Caco-2 (cell line): ENCODE measurements at places on chromosomes 12 and 14. TPM values are rescaled to one million over a fixed set of nuclear protein-coding genes. Genes with fewer than 3 reads are reported as not detected.

The CNOT2 gene
- total RNA-seq = 83.5 and 85.8 TPM in 2 replicates

The CCDC196 gene
- not detected in 2 replicates for total RNA-seq

- H3K4me1 ChIP-seq = no peaks in the 10 kb centered on the region
- no peak for DNase-seq
- no peaks in the 10 kb centered on the region for H3K36me3 ChIP-seq
- no peaks in the 10 kb centered on the region for H3K27me3 ChIP-seq
These were observed 22.3 kb downstream of the KCNK10 start for GRCh38 chr14:88300817-88301216.

The GPR84 gene
- total RNA-seq = not detected in 2 replicates

The DEPDC4 gene
- 3.9 and 4.9 TPM in 2 replicates for total RNA-seq

GRCh38 chr14:21796916-21797315 is 123.3 kb upstream of the OR4E1 start:
- no peaks in the 10 kb centered on the region for H3K4me1 ChIP-seq
- no peaks in the 10 kb centered on the region for H3K36me3 ChIP-seq
- no peak overlapping the region for H3K27ac ChIP-seq
- no peaks in the 10 kb centered on the region for H3K27me3 ChIP-seq

The GSG1 gene
- total RNA-seq = not detected in 2 replicates

DNA sequence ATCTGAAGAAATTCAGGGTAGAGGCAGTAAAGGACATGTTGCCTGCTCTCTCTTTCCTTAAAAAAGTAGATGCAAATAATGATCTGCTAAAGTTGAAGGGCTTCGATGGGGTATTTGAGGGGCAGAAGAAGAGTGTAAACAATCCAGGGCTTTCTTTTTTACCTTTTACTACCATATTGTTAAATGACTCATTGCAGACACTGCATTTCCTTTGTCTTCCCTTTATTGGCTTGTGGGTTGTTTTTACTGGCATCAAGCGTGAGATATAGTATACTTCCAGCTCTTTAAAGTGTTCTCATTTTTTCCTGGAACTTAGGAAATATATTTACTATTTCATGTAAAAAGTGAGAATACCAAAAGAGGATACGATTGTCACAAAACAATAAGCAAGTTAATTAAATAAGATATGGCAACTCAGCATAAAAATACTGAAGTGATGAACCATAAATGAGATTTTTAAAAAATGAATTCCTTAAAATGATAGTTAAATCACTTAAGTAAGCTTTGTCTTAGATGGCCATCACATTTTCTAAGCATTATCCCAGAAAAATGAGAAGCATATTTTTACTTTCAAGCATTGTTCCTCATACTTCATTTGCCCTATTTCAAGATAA is 72.3 kb upstream of the KRAS start:
- no peak overlapping the region for H3K27ac ChIP-seq
- no peaks in the 10 kb centered on the region for H3K36me3 ChIP-seq
- no peaks in the 10 kb centered on the region for H3K27me3 ChIP-seq
- H3K4me1 ChIP-seq = peaks cover 2% of the 10 kb centered on the region
- no peak overlapping the region for H3K4me3 ChIP-seq

DNA sequence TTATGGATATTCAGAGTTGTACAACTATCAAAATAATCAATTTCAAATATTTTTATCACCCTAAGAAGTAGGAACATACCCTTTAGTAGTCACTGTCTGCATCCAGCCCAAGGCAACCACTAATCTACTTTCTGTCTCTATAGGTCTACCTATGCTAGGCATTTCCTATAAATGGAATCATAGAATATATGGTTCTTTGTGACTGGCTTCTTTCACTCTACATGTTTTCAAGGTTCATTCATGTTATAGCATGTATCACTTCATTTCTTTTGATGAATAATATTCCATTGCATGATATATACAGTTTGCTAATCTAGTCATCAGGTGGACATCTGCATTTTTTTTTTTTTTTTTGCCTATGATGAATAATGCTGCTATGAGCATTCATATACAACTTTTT is 112.4 kb downstream of the PPP1R12A start:
- H3K36me3 ChIP-seq = no peaks in the 10 kb centered on the region
- no peaks in the 10 kb centered on the region for H3K4me1 ChIP-seq
- no peak for DNase-seq
- H3K4me3 ChIP-seq = no peak overlapping the region
- H3K27me3 ChIP-seq = no peaks in the 10 kb centered on the region

The TAS2R14 gene
- 2.7 and 3.1 TPM in 2 replicates for total RNA-seq

The EPS8 gene
- 13.9 and 20.1 TPM in 2 replicates for total RNA-seq

DNA sequence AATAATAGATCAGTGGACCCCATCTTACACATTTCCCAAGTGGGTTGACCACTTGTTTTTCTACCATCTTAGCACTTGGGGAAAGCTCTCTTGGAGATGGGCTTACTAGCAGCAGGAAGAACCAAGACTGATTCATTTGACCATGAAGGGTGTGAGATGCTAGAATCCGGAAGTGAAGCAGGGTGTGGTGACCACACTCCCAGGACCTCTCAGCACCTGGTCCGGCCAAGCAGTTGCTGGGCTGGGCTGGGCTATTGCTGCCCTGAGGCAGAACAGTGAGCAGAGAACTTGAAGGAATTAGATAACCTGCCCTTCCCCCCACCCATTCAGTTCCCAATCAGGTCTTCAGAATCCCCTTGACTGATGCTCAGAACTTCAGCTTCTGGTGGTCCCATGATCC is 24.4 kb downstream of the ADCY6 start:
- no peaks in the 10 kb centered on the region for H3K27me3 ChIP-seq
- 0 out of 2 replicates have a peak, but pooled peaks cover 7% of the 10 kb centered on the region for H3K36me3 ChIP-seq
- H3K4me3 ChIP-seq = no peak overlapping the region
- 0 out of 2 replicates have a peak, but pooled peaks cover 3% of the 10 kb centered on the region for H3K4me1 ChIP-seq

The HOXC5 gene
- 3.4 and 3.6 TPM in 2 replicates for total RNA-seq

GRCh38 chr14:26056036-26056616 is 541.7 kb downstream of the NOVA1 start:
- no peaks in the 10 kb centered on the region for H3K27me3 ChIP-seq
- no peaks in the 10 kb centered on the region for H3K4me1 ChIP-seq

The ASPG gene
- not detected in 2 replicates for total RNA-seq

DNA sequence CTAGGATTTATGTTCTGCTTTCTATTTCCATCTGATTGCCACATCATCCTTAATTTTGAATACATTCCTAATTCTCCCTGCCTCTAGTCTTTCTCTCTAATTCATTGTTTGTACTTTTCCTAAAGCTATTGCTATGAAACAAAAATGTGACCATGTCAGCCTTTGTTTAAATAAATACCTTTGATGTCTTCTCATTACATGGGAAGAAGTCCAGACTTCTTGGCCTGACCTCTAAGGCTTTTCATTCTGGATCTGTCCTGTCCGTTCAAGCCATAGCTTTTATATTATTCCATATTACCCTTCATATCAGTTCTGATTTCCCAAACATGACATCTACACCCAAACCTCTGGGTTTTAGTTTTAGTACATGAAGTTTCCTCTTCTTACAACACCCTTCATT is 91.4 kb downstream of the CDK17 start:
- no peaks in the 10 kb centered on the region for H3K36me3 ChIP-seq
- no peak overlapping the region for H3K27ac ChIP-seq
- H3K4me1 ChIP-seq = peaks cover 7% of the 10 kb centered on the region; the same call in 1 of the 2 replicates
- no peak overlapping the region for H3K4me3 ChIP-seq
- no peak for DNase-seq
- no peaks in the 10 kb centered on the region for H3K27me3 ChIP-seq

- no peak overlapping the region for H3K4me3 ChIP-seq
- no peak overlapping the region for H3K27ac ChIP-seq
- H3K27me3 ChIP-seq = no peaks in the 10 kb centered on the region
- H3K36me3 ChIP-seq = no peaks in the 10 kb centered on the region
- no peaks in the 10 kb centered on the region for H3K4me1 ChIP-seq
These were observed 13.0 kb upstream of the TPCN1 start for GRCh38 chr12:113208041-113208934.

DNA sequence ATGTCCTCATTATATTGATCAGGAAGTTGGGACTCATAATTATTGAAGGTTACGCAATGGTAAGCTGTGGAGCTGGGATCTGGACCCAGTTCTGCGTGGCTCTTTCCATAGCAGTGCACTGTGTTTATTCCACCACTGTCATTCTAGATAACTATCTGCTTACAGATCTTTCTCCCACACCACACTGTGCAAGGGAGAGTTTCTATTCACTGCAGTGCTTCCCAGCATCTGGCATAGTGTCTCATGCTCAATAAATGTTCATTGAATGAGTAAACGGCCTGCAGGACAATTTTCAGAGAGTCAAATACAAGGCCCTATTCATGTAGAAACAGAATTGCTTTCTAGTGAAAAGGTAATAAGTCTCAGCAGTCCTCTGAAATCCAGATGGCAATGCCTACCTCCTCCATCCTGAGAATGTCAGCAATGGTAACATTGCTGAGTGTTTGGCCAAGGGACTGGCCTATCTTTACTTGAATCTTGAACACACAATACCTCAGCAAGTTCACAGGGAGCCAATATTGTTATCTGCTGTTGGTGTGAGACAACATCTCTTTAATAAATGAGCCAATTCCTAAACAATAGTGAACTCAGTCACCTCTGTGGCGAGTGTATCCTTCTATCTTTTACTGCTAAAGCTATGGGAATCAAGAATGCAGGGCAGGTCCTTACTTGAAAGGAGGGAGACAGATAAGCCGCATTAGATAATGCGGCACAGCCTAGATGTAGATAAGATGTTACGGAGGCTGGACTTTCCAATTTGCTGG is 332.4 kb upstream of the PRICKLE1 start:
- no peaks in the 10 kb centered on the region for H3K27me3 ChIP-seq
- no peaks in the 10 kb centered on the region for H3K36me3 ChIP-seq
- peak; percentile 89 for DNase-seq
- H3K4me1 ChIP-seq = peaks cover 41% of the 10 kb centered on the region

GRCh38 chr12:43722621-43723020 is 36.0 kb downstream of the PUS7L start:
- H3K4me1 ChIP-seq = no peaks in the 10 kb centered on the region
- 0 out of 2 replicates have a peak, but pooled peaks cover 1% of the 10 kb centered on the region for H3K36me3 ChIP-seq
- DNase-seq = no peak
- H3K27me3 ChIP-seq = no peaks in the 10 kb centered on the region
- no peak overlapping the region for H3K27ac ChIP-seq

DNA sequence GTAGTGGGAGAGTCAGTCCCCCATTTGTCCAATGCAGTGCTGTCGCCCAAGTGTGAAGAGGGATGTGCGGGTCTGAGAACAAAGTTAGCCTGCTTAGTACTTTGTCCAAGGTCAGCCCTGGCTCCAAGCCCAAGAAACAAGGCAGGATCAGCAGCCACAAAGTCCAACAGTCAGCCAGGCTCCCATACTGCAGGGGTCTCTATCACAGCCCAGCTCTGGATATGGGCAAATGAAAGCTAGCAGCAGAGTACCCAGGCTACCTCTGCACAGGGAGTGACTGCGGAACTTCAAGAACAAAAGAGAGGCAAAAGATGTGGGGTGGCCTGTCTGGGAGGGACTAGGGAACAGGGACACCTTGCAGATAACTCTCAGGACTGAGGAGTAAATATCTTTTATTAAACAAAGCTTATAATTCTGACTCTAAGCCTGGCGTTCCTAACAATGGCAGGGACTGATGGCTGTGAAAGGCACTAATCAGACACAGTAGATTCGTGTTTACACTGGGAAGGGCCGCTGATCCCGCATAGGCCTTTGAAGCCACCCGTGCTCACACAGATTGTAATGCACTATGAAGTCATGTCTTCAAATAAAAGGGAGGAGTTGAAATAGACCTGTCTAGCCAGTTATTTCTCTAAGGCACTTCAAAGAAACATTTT is 91.0 kb upstream of the EEA1 start:
- peaks cover 4% of the 10 kb centered on the region; the same call in 1 of the 2 replicates for H3K36me3 ChIP-seq
- H3K27ac ChIP-seq = peak overlapping the region; percentile 89
- peak; percentile 96 for DNase-seq

DNA sequence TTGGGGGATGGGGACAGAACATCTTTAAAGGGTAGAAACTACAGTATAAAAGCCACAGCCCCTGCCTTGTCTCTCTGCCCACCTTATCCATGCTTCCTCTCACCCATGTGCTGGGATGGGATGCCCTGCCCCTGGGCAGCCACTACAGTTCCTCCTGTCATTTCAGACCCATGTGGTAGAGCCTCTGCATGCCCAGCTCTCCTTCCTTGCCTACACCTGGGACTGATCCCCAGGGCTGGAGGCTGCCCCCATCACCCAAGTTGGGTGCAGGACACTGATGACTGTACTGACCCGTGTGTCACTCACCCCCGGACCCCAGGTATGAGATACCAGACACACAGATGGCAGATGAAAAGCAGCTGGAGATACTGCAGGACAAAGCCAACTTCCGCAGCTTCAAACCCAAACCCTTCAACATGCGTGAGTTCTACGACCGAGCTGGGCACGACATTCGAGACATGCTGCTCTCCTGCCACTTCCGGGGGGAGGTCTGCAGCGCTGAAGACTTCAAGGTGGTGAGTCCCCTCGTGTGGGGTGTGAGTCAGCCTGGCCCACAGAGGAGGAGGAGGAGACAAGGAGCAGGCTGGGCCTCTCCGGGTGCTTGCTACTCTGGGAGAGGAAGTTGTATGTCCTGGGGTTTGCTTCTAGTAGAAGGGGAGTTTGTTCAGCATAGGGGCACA is 2.2 kb downstream of the ASIC1 start:
- H3K36me3 ChIP-seq = no peaks in the 10 kb centered on the region
- H3K4me3 ChIP-seq = no peak overlapping the region
- H3K4me1 ChIP-seq = peaks cover 14% of the 10 kb centered on the region
- no peaks in the 10 kb centered on the region for H3K27me3 ChIP-seq
- DNase-seq = no peak
- H3K27ac ChIP-seq = no peak overlapping the region

DNA sequence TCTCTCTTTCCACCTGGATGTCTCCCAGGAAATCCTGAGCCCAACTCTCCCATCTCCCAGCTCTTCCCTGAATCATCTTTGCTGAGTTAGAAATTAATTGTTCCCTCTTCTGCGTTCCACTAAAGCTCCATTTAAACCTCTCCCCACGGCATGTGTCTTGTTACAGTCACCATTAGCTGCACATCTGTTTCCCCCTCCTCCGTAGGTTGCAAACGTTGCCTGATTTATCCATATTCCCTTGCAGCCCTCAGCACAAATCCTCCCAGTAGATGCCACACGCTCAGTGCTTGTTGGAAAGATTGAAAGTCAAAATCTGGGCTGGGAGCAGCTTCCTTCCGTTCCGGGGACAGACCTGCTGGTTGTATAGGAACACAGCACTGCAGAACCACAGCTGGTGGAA is 90.4 kb downstream of the SLC24A4 start:
- H3K4me3 ChIP-seq = no peak overlapping the region
- H3K4me1 ChIP-seq = no peaks in the 10 kb centered on the region
- DNase-seq = no peak
- no peaks in the 10 kb centered on the region for H3K27me3 ChIP-seq
- no peaks in the 10 kb centered on the region for H3K36me3 ChIP-seq
